Adipocyte (in vitro differentiated cells): ENCODE measurements at places on chromosomes 1 and 21.
A peak's percentile ranks its signal among the peaks of the same experiment; 100 is the strongest.

DNA sequence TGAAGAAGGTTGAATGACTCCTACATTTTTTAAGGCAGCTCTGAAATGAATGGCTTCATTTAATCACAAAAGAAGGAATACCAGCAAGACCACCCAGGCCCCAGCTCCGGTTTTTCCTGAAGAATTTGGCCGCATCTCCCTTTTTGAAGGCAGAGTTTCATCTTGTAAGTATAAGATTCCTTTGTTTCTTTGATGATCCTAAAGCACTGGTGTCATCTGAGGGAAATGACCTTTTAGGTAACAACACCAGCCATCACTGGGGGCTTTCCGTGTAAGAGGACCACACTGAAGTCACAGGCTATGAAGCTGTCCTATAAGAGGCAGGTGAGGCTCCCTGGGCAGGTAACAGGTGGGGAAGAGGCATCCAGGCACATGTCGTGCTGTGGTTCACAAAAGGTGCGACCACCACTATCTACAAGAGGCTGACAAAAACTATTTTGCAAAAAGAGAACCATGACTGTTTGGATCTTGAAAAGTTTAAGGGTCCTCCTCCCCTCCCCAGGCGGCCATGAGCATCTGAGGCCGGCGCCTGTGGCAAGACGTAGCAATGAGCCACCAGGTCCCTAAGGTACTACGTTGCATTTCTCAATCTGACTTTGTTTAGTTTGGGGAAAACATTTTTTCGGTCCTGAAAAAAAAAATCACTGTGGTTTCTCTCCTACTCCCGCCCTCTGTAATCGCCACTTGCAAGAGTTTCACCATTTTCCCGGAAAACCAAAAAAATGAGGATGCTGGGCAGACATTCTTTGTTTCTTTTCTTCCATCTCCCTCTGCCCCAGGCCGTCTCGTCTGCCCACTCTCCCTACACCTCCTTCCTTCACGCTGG, 46.3 kb upstream of the IRF2BP2 start:
- DNase-seq, result no peak

DNA sequence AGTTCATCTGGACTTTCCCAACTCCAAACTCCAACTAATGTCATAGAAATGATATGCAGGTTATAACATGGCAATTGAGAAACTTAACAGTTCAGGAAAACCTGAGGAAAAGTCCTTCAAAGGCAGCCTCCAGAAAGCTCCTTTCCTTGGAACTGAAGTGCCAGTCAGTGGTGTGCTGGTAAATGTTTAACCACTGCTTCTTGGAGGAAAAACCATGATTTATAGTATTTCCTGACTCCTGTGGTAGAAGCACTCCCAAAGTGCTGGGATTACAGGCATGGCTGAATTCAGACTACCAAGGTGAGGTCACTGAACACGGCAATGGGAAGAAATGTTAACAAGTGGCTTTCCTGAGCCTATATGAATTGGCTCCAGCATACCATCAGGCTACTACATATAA, 26.7 kb upstream of the ZNHIT6 start:
- no peak for DNase-seq

DNA sequence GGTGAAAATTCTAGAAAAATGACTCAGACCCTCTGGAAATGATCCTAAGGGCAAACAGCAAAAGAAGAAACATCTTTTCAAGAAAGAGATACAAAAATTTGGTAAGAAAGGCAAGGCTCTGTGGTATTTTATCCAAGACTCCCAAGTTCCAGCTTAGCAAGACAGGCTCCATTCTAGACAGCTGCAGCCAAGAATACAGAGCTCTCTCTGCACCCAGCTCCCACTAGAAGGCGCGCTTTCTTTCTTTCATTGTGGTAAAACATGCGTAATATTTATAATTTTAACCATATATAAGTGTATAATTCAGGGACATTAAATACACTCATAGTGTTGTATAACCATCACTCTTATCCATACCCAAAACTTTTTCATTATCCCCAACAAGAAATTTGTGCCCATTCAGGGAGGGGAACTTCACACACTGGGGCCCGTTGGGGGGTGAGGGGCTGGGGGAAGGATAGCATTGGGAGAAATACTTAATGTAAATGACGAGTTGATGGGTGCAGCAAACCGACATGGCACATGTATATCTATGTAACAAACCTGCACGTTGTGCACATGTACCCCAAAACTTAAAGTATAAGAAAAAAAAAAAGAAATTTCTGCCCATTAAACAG, 2.2 kb upstream of the HFM1 start:
- DNase-seq, result peak; percentile 7

- no peak for DNase-seq
Measured at GRCh38 chr1:44281962-44282703, 68.9 kb downstream of the DMAP1 start.

GRCh38 chr1:243414152-243414494, 158.3 kb downstream of the SDCCAG8 start:
- no peak for DNase-seq

DNA sequence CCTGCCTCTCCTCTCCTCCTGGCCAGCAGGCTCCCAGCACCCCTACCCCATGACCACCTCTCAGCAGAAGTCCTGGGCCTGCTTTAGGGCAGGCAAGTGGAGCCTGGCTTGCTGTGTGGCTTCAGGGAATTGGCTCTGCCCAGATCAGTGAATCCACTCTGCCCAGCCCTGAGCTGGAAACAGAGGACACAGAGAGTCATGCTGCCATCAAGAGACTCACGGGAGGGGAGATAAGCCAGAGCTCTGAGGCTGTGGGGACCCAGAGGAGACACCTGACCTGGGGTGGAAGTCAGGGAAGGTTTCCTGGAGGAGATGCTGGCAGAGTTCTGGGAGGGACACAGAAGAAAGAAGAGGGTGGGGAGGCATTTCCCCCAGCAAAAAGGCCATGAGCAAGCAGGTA, 54.2 kb downstream of the GLIS1 start:
- DNase-seq, result no peak

DNA sequence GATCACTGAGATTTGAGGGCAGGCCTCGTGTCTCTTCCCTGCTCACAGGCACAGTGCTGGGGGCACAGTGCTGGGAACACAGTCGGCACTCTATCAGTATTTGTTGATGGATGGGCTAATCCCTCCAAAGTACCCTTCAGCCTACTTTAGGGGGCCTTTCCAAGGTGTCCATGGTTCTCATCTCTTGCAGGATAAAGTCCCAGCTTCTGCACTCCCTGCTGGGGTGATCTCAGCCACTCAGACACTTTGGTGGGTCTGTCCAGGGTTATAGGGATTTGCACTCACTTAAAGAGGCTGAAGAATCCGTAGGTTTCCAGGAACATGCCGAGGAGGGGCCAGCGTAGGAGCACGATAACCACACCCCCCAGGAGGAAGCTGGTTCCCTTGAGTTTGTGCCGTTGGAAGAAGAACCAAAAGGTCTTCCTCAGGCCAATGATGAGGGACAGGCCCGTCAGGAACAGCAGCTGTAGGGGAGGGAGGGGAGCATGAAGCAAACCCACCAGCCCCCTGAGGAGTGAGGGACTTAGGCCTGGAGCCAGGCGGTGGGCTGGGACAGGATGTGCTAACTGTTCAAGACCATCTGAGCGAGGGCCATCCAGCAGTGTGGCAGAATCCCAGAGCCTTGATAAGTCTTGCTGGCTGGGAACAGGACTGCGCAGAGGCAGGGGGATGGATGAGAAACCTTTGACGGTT, 5.2 kb upstream of the KISS1 start:
- DNase-seq, result no peak

DNA sequence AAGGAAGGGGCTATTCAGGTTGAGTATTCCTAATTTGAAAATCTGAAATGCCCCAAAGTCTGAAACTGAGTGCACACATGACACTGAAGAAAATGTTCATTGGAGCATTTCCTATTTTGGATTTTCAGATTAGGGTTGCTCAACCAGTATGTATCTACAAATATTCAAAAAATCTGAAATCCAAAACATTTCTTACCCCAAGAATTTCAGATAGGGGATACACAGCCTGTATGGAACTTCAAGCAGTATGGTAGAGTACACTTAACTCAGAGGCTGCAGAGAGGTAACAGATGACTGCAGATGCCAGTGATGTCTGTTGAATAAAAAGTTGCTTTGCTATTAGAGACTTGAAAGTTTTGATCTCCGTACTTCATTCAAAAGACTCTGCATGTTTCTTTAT, 19.0 kb downstream of the YTHDF2 start:
- DNase-seq, result peak; percentile 66
